ENCODE measurements at places on chromosomes 3 and 15.

DNA sequence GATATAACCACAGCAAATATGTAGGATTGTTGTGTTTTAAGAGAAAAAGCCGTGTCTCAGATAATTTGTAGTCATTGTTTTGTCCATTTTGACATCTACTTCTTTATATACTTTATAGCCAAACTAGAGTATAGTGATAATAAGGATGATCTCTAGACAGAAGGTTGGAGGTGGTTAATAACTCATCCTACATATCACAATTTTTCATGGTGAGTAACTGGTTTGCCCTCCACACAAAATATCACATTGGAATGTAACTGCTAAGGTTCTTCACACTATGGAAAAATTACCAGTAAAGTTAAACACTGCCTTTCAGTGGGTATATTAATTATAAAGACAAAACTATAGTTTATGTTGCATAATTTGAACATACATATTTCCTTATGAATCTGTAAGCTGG lies 380.7 kb downstream of the LPP start:
- no peak for DNase-seq

DNA sequence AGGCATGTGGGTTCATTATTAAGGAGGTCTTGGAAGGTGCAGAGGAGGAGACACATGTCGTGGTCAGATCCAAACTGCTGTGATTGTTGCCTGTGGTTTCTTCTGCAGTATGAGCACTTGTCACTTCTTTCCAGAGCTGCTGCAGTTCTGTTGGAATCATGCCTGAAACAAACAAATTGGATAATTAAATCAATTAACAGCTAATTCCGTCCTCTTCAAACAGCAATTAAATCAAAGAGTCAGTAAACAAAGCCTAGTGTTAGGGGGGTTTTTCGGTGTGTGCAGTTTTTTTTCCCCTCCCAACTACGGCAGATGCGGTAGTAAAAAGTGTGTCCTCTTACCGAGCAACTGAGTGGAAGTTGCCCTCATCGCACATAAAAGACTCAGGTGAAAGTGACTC lies 542.2 kb downstream of the FOXP1 start:
- DNase-seq = no peak

DNA sequence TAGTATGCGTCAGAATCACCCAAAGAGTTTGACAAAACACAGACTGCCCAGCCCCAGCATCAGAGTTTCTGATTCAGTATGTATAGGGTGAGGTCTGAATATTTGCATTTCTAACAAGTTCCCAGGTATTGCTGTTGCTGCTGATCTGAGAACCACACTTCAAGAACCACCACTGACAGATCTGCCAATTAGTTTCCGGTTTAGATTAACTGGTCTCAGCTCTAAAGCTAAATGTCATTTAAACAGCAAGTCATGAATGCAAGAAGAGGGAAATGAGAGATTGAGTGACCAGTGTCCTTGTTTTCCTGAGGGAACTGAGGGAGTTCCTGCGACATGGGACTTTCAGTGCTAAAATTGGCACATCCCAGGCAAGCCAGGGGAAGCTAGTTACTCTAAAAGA lies 305.0 kb downstream of the ZNF385D start:
- DNase-seq = no peak

- no peak for DNase-seq
These were observed 158.4 kb upstream of the BCL6 start for GRCh38 chr3:187903697-187904096.

DNA sequence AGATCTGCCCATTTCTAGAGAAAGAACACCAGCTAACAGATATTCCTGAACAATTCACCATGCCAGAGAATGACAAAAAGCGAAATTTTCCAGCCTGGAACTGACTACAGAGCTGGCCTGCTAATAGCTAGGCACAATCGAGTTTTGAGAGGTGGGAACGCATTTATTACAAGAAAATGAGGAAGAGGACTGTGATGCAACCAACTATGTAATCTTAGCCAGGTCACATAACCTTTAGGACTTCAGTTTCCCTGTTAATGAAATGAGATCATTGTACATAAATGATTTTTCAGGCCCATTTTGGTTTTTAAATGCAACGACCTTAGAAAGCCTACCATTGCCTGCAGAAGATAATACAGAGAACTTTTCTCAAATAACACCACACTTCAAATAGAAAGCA lies 72.1 kb upstream of the SETMAR start:
- no peak for DNase-seq

GRCh38 chr3:113063126-113063894 lies 72.5 kb downstream of the GTPBP8 start:
- no peak for DNase-seq

DNA sequence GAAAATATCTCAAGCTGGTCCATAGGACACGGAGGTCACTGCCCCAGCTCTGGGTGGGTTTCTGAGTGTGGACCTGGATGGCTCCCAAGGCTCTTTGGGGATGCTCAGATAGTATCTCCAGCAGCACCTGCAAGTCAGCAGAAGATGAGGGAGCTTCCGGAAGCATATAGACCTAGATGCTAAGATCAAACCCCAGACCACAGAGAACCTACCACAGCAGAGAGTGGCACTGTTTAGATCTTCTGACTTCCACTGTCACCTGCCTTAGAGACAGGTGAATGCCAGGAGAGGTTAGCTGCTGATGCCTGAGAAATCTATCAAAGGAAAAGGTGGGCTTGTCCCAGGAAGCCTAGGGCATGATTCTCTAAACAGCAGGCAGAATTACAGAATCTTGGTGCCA lies 105.7 kb upstream of the TRPM1 start:
- no peak for DNase-seq

- no peak for DNase-seq
These were observed 667 bp downstream of the UMPS start for GRCh38 chr3:124730941-124731297.

DNA sequence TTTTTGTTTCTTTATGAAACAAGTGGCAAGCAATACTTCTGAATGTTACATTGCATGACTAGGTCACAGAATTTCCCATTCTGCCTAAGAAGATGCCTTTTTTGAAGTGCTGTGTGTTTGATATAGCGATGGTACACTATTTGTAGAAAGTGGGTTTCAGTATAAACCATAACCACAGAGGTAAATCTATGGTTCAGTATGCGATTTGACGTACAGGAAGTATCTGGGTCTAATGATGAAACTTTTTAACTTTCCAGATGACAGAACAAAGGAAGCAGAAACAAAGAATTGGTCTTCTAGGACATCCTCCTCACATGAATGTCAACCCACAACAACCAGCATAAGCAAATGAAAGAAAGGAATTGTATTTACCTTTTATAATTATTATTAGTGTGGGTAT lies 133.4 kb upstream of the BHLHE40 start:
- DNase-seq = no peak

DNA sequence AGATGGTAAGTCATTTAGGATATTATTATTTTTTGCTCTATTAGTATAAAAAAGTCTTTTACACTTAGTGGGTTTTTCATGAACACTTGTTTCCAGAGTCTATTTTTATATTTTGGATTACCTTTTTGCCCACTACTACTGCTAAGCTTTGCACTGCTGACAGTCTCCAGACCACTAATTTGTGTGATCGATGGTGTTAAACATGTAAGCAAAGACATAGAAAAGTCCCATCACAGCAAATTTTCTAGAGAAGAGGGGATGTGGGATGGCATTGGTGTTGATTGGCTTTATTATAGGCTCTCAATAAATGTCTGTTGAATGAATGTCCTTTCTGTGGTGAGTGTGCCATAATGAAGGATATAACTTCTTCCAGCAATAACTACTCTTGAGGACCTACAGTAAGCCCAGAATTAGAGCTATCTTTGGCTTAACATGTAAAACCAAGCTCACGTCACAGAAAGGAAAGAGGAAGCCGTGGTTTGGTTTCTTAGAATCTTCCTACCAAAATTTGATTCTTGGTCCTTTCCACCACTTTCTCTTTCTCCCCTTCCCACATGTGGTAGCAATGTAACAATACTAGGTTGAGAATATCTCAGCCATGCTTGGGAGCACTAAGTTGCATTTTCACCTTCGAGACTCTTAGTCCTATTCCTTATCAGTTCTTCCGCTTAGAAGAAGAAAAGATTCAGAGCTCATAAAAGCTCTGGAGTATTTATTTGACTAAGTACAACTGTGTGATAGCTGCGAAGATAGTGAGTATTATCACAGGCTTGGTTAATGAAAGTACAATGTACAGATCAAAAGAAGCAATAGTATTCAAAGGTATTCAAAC lies 90.6 kb upstream of the UMPS start:
- DNase-seq = no peak

GRCh38 chr3:148191966-148192365 lies 505.7 kb upstream of the AGTR1 start:
- no peak for DNase-seq

DNA sequence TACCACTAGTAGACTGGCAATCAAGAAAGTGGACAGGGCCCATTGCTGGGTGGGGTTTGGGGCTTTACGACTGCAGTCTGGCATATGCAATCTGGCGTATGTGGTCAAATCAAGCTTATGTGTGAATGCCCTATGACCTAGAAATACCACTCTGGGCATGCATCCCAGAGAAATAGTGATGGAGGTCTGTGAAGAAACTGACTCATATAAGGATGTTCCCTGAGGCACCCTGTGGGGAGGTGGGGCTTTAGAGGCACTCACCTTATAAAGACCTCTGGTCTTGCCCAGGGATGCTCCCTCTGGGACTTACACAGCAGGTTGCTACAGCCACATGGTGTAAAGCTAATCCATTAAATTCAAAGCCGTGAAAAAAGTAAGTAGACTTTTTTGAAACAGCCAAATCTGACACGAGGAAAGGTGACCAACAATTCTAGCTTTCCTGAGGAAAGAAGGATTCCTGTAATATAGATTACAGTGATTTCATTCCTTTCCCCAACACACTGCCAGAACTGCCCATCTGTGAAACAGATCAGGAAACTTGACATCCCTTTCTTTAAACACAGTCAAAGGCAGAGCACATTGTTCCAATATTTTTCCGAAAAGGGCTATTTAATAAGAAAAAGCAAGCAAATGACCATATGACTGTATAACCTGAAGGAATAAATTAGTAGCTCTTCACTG lies 13.6 kb downstream of the RARRES1 start:
- no peak for DNase-seq

- no peak for DNase-seq
These were observed 77.0 kb downstream of the KLF13 start for GRCh38 chr15:31403606-31404005.

- no peak for DNase-seq
These were observed 388.2 kb upstream of the RGMA start for GRCh38 chr15:93477188-93477587.

Data from Peyer's patch (tissue), 4 donors.